ENCODE measurements at places on chromosomes 16 and 17.

- no peak for DNase-seq
Observed at GRCh38 chr16:63913290-63913689, 1208.6 kb downstream of the CDH11 start.

- no peak for DNase-seq
Observed at GRCh38 chr17:30433514-30433913, 43.7 kb upstream of the GOSR1 start.

- no peak for DNase-seq
Observed at GRCh38 chr16:20726661-20727060, 15.0 kb downstream of the THUMPD1 start.

DNA sequence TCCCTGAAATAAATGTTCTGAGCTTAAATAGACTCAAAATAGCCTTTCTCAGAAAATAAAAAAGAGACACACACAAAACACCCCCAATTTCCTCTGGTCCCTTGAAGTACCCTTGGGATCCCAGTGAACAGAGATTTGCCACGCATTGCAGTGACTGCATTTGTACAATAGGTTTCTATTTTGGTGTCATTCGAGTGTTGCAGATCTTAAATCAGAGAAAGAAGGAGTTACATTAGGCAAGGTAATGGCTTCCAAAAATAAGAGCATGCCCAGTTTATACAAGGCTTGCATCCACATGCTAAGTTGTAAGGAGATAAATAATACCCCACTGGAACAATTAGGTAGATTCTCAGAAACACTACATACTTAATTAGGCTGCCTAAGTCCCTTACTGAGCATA lies 2.2 kb downstream of the TOX3 start:
- no peak for DNase-seq

- no peak for DNase-seq
Observed at GRCh38 chr16:28503470-28504259, 3.0 kb downstream of the IL27 start.

DNA sequence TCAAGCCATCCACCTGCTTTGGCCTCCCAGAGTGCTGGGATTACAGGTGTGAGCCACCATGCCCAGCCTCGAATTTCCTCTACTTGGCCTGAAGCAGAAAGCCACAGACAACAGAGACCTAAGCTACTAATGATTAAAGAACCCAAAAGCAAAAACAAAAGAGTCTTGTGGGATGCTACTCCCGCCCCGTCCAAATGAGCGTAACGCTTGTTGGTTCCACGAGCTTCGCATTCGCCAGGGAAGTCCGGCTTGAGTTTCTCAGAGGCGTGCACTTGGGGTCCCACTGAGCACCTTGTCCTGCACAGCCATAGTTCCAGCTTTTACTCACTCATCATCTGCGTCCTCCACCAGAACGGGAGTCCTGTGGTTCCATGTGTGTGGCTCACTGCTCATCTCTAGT lies 16.0 kb downstream of the CEP295NL start:
- no peak for DNase-seq

GRCh38 chr16:46922239-46922638 lies 38.1 kb downstream of the GPT2 start:
- DNase-seq: no peak

Data from NCI-H446 (cell line).